ENCODE measurements at places on chromosomes 12 and 14. TPM values are rescaled to one million over a fixed set of nuclear protein-coding genes. Genes with fewer than 3 reads are reported as not detected.

The OR4E2 gene
- polyA plus RNA-seq = not detected

The LRP1-AS gene
- not detected for polyA plus RNA-seq

- no peaks in the 10 kb centered on the region for H3K36me3 ChIP-seq
- H3K27ac ChIP-seq = no peak overlapping the region
- no peak for DNase-seq
- no peaks in the 10 kb centered on the region for H3K27me3 ChIP-seq
- no peaks in the 10 kb centered on the region for H3K4me1 ChIP-seq
These were observed 14.2 kb downstream of the EPYC start for GRCh38 chr12:90990611-90991010.

DNA sequence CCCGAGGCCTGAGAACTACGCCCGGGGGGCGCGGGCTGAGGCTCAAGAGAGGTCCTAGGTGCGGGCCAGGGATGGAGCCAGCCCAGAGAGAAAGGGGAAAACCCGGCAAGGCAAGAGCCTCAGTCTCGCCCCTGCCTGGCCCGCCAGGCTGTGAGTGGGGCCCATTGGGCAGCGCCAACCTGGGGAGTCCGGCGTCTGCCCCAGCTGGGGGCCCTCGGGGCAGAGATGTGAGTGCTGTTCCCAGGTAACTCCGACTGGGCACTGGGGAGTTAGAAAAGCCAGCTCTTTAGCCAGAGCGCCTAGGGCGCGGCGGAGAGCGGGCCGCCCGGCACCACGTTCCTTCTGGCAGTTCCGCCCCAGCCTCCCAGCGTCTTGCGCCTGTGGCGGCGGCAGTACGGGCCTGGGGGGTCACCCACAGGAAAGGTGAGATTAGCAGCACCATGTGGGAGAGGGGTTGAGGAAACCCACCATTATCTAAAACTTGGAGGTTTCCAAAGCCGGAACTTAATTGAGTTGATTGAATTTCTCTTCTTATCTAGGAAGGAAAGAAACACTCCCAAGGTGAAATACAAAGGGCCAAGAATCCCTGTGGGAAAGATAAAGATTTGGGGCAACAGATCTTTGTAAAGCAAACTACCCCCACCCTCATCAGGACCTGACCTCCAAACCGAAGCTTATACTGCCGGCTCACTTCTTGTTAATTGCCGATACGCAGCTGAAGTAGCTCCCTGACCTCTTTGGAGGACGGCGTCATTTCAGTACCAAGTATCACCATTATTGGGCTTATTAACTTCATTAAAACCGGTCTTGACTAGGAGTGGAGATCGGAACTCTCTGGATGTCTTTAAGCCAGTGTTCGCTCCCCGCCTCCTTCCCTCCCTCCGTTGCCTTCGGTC lies 11.6 kb downstream of the OTX2 start:
- no peak overlapping the region for H3K4me3 ChIP-seq
- H3K4me1 ChIP-seq = no peaks in the 10 kb centered on the region
- no peak overlapping the region for H3K27ac ChIP-seq
- no peak for DNase-seq
- peaks cover 4% of the 10 kb centered on the region for H3K27me3 ChIP-seq
- H3K36me3 ChIP-seq = no peaks in the 10 kb centered on the region

DNA sequence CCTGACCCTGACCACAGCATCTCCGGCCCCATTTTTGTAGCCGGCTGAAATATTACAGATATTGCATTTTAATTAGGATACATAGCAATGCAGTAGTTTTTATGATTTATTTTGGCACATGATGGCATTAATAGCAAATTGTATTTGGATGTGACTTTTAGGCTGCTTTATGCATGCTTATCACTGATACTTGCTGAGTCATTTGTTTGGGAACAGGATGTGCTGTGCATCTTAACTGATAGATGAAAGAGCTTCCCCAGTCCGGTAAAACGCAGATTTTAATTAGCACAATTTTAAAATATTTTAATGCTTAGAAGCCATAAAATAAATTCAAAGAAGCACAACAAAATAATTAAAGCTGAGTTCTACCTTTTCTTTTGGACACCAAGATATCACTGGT lies 90.7 kb downstream of the OTOGL start:
- no peak overlapping the region for H3K27ac ChIP-seq
- H3K4me3 ChIP-seq = no peak overlapping the region
- H3K4me1 ChIP-seq = peaks cover 4% of the 10 kb centered on the region
- DNase-seq = no peak

GRCh38 chr12:51751661-51752060 lies 96.9 kb downstream of the FIGNL2 start:
- H3K36me3 ChIP-seq = no peaks in the 10 kb centered on the region
- no peaks in the 10 kb centered on the region for H3K27me3 ChIP-seq
- no peak overlapping the region for H3K4me3 ChIP-seq
- H3K27ac ChIP-seq = no peak overlapping the region
- H3K4me1 ChIP-seq = no peaks in the 10 kb centered on the region

The KRT2 gene
- polyA plus RNA-seq = not detected

DNA sequence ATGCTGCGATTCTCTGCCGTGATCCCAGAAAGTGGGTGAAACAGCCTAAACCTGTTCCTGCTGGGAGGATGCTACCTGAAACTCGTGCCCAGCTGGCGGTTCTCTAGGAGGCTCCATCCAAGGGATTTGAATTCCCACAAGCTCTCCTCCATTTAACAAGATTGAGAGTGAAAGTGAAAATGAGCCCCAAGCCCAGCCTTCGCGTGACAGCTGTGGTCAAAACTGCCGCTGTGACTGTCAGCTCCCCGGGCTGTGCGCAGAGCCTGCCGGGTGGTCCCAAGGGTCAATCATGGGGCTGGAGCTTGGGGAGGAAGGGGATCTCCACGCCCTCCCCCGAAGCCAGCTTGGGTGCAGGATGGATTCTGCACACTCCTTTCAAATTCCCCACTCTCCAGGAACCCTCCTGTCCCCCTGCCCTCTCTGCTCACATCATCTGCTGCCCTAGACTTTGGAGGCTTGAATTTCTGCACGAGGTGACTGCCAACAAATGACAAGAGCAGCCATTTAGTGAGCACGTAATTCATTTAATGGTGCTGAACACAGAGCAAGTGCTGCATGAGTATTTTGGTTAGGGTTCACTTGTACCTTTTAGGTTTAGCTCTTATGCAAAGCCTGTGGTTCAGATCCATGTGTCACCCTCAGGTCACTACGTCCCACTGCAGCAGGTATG lies 5.3 kb downstream of the ASB2 start:
- H3K27me3 ChIP-seq = peaks cover 9% of the 10 kb centered on the region
- no peak for DNase-seq
- H3K4me3 ChIP-seq = peak overlapping the region; percentile 57
- peaks cover 44% of the 10 kb centered on the region for H3K4me1 ChIP-seq

- H3K36me3 ChIP-seq = no peaks in the 10 kb centered on the region
- no peak for DNase-seq
- no peaks in the 10 kb centered on the region for H3K4me1 ChIP-seq
- no peak overlapping the region for H3K27ac ChIP-seq
- peaks cover 7% of the 10 kb centered on the region for H3K27me3 ChIP-seq
These were observed 12.5 kb upstream of the IQSEC3 start for GRCh38 chr12:53735-54730.

- no peak overlapping the region for H3K4me3 ChIP-seq
- H3K36me3 ChIP-seq = no peaks in the 10 kb centered on the region
- DNase-seq = no peak
- peaks cover 15% of the 10 kb centered on the region for H3K27me3 ChIP-seq
These were observed 54.3 kb upstream of the PYGL start for GRCh38 chr14:50998612-50999011.

- no peak overlapping the region for H3K27ac ChIP-seq
- H3K4me1 ChIP-seq = peaks cover 54% of the 10 kb centered on the region
- no peak for DNase-seq
- no peaks in the 10 kb centered on the region for H3K27me3 ChIP-seq
These were observed 140.8 kb upstream of the PZP start for GRCh38 chr12:9348906-9349518.

The IL23A gene
- polyA plus RNA-seq = 0.33 TPM

DNA sequence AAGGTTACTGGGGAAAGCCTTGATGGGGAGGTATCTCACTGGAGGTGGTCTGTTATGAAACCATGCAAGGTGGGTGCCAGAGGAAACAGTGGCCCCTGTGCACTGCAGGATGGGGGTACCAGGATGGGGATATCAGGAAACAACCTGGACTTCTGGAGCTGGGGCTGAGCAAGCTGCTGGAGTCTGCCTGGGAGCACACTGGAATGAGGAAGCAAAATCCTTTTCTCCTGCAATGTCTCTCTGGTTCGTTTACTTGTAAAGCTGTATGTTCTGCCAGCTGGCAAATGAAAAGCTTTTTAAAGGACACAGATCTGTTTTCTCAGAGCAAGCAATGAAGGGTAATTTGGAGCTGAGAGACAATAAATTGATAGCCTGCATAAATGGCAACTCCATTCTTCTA lies 23.2 kb upstream of the SERPINA1 start:
- no peak overlapping the region for H3K4me3 ChIP-seq
- H3K27me3 ChIP-seq = no peaks in the 10 kb centered on the region
- H3K4me1 ChIP-seq = peaks cover 78% of the 10 kb centered on the region
- peak; percentile 40 for DNase-seq
- no peaks in the 10 kb centered on the region for H3K36me3 ChIP-seq

DNA sequence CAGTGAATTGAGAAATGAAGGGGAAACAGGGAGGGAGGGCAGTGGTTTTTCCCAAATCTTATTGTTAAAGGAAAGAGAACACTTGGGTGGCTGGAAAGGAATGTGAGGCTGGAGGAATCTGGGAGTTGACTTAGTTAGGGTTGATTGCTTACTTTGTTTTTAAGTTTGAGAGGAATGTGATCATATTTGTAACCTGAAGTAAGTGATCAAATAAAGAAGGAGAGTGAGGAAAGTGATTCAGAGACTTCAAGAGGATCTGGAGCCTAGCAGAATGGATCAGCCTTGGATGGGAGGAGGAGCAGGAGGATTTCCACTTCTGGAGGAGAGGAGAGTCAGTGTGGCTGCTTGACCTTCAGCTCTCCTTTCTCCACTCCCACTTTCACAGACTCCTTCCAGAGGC lies 6.0 kb upstream of the LRP6 start:
- no peaks in the 10 kb centered on the region for H3K27me3 ChIP-seq
- H3K36me3 ChIP-seq = no peaks in the 10 kb centered on the region
- H3K27ac ChIP-seq = no peak overlapping the region

The CCDC196 gene
- not detected for polyA plus RNA-seq

The SINHCAF gene
- polyA plus RNA-seq = 36.8 TPM

The MMP14 gene
- polyA plus RNA-seq = 9.8 TPM

- H3K27ac ChIP-seq = no peak overlapping the region
- H3K4me3 ChIP-seq = no peak overlapping the region
- no peaks in the 10 kb centered on the region for H3K36me3 ChIP-seq
- peaks cover 57% of the 10 kb centered on the region for H3K4me1 ChIP-seq
- no peak for DNase-seq
- H3K27me3 ChIP-seq = peaks cover 4% of the 10 kb centered on the region
These were observed 7.7 kb downstream of the LRCOL1 start for GRCh38 chr12:132602572-132603239.

GRCh38 chr14:94129758-94130414 lies 482 bp upstream of the IFI27L2 start:
- H3K4me1 ChIP-seq = peaks cover 18% of the 10 kb centered on the region
- no peak for DNase-seq
- peak overlapping the region; percentile 53 for H3K4me3 ChIP-seq
- H3K36me3 ChIP-seq = no peaks in the 10 kb centered on the region

DNA sequence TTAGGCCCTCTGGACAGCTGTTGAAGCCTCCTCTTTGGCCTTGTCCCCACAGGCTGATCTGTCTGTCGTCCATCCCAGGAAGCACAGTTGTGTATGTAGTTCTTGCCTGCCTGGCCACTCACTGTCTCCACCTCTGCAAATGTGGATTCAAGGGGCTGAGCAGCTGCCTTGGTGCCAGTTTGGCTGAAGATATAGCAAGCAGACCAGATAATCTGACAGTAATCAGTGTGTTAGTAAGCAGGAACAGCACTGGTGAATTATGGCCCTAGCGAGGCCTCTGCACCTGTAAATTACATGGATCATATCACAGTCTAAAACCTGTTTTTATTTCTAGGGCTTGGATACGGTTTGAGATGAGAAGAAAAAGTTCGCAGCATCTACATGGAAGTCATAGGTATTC lies 282.5 kb upstream of the NOS1 start:
- H3K4me3 ChIP-seq = no peak overlapping the region
- peaks cover 12% of the 10 kb centered on the region for H3K27me3 ChIP-seq
- no peak for DNase-seq
- no peak overlapping the region for H3K27ac ChIP-seq
- H3K4me1 ChIP-seq = no peaks in the 10 kb centered on the region
- no peaks in the 10 kb centered on the region for H3K36me3 ChIP-seq

- no peak overlapping the region for H3K27ac ChIP-seq
- no peak overlapping the region for H3K4me3 ChIP-seq
- H3K4me1 ChIP-seq = no peaks in the 10 kb centered on the region
- no peaks in the 10 kb centered on the region for H3K27me3 ChIP-seq
- no peak for DNase-seq
- no peaks in the 10 kb centered on the region for H3K36me3 ChIP-seq
These were observed 36.4 kb downstream of the ANKS1B start for GRCh38 chr12:99948370-99948769.

The MSI1 gene
- polyA plus RNA-seq = 0.09 TPM

The EFS gene
- not detected for polyA plus RNA-seq

GRCh38 chr12:65152596-65152995 lies 16.8 kb upstream of the LEMD3 start:
- H3K4me3 ChIP-seq = no peak overlapping the region
- H3K27ac ChIP-seq = no peak overlapping the region
- no peaks in the 10 kb centered on the region for H3K36me3 ChIP-seq
- DNase-seq = no peak

The AKAP3 gene
- polyA plus RNA-seq = 0.22 TPM

- H3K36me3 ChIP-seq = no peaks in the 10 kb centered on the region
- H3K27me3 ChIP-seq = peaks cover 17% of the 10 kb centered on the region
- H3K4me1 ChIP-seq = no peaks in the 10 kb centered on the region
- no peak overlapping the region for H3K4me3 ChIP-seq
These were observed 113.4 kb downstream of the DICER1 start for GRCh38 chr14:95043732-95044462.

The ZBTB42 gene
- 2.8 TPM for polyA plus RNA-seq

- H3K36me3 ChIP-seq = no peaks in the 10 kb centered on the region
- peaks cover 16% of the 10 kb centered on the region for H3K27me3 ChIP-seq
- H3K4me1 ChIP-seq = peaks cover 37% of the 10 kb centered on the region
- H3K4me3 ChIP-seq = no peak overlapping the region
- DNase-seq = no peak
- no peak overlapping the region for H3K27ac ChIP-seq
These were observed 7.2 kb downstream of the CARMIL3 start for GRCh38 chr14:24058951-24059475.

The CFAP251 gene
- 0.30 TPM for polyA plus RNA-seq

- no peaks in the 10 kb centered on the region for H3K27me3 ChIP-seq
- no peaks in the 10 kb centered on the region for H3K36me3 ChIP-seq
- no peak overlapping the region for H3K27ac ChIP-seq
These were observed 18.3 kb upstream of the SLC35F4 start for GRCh38 chr14:57884175-57884574.

The P2RX2 gene
- not detected for polyA plus RNA-seq

DNA sequence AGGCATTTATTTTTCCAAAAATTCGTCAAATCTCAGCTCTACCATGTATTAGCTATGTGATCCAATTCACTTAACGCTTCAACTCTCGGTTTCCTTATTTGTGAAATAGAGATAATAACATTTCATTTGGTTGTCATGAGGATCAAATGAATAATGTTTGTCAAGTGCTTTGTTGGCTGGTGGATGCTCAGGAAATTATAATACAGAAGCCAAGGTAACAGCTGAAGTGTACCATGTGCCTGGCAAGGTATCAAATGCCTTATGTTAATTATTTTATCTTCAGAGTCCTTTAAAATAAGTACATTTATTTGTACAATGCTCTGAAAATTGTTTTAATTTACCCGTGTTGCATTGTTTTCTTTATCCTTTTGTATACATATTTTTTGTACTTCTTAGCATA lies 6.1 kb upstream of the PRKCH start:
- DNase-seq = no peak
- H3K27ac ChIP-seq = no peak overlapping the region
- H3K4me1 ChIP-seq = no peaks in the 10 kb centered on the region
- no peaks in the 10 kb centered on the region for H3K36me3 ChIP-seq
- no peak overlapping the region for H3K4me3 ChIP-seq
